ENCODE measurements at places on chromosomes 3 and 15.

DNA sequence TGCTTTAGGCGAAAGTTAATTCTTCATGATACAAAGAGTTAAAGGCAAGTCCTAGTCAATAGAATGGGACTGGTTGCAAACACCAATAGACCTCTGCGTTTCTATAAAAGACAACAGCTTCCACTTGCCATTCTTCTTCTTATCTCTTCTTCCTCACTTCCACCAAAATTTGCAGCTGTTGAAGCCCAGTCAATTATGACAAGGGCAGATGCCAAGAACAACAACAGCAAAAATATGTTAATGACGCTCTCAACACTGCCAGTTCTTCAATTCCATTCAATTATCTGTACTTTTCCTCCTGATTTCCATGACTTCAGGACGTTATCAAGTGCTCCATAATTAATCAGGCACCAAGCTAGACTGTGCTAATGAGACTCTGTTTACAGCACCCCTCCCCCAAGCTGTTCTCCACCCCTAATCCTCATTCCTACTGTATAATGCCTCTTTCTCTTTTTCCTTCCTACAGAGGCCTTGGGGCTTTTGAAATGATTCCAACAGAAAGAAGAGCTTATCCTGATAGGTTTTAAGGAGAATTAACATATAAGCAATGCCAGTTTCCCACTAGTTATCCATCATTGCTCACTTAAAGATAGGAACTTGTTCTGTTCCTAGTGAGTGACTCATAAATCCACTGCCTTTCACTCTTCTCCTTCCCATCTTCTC is 1160.5 kb downstream of the IGSF11 start:
- DNase-seq: no peak

- DNase-seq: no peak
Observed at GRCh38 chr3:10555263-10555662, 49.9 kb upstream of the ATP2B2 start.

GRCh38 chr3:16366581-16366980 is 101.6 kb downstream of the OXNAD1 start:
- DNase-seq: no peak

DNA sequence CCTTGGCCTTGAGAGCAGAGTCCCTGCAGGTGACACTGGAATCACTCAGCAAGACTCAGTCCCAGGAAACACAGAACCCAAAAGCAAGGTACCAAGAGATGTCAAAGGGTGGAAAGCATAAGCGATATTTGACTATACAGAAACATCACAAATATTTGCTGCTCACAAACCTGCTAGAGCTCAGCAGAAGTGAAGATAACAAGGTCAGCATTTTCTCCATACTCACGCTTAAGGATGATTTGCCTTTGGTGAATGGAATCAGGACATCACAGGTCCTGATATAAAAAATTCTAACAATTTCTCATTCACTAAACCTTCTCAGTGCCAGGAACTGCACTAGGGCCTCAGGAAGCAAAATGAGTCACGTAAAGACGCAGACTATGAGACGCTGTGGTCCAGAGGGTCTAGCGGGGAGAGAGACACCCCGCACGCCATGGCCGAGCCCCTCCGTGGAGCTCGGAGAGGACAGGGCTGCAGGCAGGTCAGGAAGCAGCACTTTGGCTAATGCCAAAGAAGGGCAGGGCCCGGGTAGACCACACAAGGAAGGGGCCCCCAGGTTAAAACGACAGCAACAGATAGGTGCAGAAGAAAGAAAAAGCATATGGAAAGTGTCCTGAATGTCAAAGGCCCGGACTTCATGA is 10.7 kb downstream of the PCSK6 start:
- no peak for DNase-seq

- no peak for DNase-seq
Observed at GRCh38 chr3:66428733-66429132, 72.1 kb downstream of the LRIG1 start.

DNA sequence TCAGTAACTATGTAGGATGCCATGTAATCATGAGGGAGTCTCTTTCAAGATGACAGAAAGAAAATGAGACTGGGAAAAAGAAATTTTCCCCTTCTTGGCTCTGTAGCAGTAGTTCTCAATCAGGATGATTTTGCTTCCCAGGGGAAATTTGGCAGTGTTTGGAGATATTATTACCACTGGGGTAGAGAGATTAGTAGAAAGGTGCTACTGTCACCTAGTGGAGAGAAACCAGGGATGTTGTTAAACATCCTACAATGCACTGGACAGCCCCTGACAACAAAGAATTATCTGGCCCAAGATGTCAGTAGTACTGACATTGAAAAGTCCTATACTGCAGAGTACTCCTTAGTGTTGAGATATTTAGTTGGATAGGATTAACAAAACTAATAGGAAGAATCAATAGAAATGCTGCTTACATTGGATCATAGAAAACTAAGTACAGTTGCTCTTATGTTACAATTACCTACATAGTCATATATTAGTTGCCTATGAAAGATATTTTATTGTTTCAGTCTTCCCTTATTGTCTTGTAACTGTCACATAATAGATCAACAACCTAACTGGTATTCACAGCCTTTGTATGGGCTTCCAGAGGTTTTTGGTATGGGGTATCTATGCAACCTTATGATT is 433.3 kb downstream of the RAP2B start:
- DNase-seq: no peak

DNA sequence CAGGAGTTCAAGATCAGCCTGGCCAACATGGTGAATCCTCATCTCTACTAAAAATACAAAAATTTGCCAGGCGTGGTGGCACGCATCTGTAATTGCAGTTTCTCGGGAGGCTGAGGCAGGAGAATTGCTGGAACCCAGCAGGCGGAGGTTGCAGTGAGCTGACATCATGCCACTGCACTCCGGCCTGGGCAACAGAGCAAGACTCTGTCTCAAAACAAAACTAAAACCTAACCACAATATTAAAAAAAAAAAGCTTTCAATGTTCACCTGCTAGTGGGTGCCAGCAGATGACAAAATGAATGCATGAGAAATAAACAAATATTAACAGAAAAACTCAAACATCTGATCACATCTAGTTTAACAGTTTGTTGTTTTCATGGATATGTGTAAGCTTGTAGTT is 9.0 kb downstream of the SLC24A1 start:
- DNase-seq: no peak

DNA sequence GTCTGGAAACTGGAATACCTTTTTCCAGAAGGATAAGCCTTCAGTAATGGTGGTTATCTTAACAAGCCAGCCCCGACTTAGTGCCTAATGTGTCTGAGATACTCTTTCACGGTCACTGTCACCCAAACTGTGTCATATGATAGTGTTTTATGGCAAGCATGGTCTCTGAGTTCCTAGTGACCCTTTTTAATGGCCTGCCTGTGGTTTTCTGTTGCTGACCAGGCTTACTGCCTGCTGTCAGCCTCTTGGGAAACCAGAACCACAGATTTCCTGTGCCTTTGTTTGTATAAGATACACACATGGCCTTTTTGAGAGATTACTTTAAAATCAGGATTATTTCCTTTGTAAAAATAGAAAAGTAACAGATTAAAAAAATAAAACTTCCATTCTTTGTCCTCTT is 22.4 kb downstream of the HPS3 start:
- no peak for DNase-seq

GRCh38 chr3:126858887-126859286 is 124.0 kb upstream of the PLXNA1 start:
- DNase-seq: no peak

GRCh38 chr3:166100730-166101129 is 263.5 kb upstream of the BCHE start:
- DNase-seq: no peak
